ENCODE measurements at places on chromosomes 6 and 20. TPM values are rescaled to one million over a fixed set of nuclear protein-coding genes. Genes with fewer than 3 reads are reported as not detected.

- no peak for DNase-seq
- H3K4me3 ChIP-seq: no peak overlapping the region
Observed at GRCh38 chr6:30635834-30636233, 9.2 kb downstream of the ATAT1 start.

GRCh38 chr6:15287670-15288375, 42.0 kb downstream of the JARID2 start:
- DNase-seq: no peak
- H3K4me1 ChIP-seq: 0 out of 2 replicates have a peak, but pooled peaks cover 4% of the 10 kb centered on the region
- no peak overlapping the region for H3K4me3 ChIP-seq
- H3K27ac ChIP-seq: no peak overlapping the region

GRCh38 chr6:31834367-31835250, 7.1 kb downstream of the HSPA1B start:
- peak overlapping the region; percentile 93 for H3K4me3 ChIP-seq
- no peaks in the 10 kb centered on the region for H3K27me3 ChIP-seq
- peaks cover 38% of the 10 kb centered on the region for H3K36me3 ChIP-seq
- peak; percentile 94 for DNase-seq
- peak overlapping the region; percentile 98 for H3K27ac ChIP-seq

DNA sequence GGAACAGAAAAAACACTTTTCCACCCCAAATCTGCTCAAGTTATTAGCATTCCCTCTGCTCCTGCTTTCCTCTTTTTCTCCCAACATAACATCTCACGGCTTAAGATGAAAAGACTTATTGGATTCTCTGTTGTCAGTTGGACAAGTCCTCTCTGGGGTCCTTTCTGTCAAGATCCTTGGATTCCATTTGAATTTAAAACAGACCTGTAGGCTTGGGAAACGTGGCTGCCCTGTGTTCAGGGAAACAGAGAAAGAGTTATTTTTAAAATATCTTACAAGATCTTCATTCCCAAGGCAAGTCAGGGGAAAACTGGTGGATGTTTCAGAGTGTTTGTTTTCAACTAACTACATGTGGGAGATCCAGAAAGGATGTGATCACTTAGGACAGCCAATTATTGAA, 322.9 kb downstream of the SAMD5 start:
- no peak overlapping the region for H3K27ac ChIP-seq
- peaks cover 14% of the 10 kb centered on the region for H3K4me1 ChIP-seq
- no peaks in the 10 kb centered on the region for H3K27me3 ChIP-seq
- no peak for DNase-seq
- no peaks in the 10 kb centered on the region for H3K36me3 ChIP-seq

DNA sequence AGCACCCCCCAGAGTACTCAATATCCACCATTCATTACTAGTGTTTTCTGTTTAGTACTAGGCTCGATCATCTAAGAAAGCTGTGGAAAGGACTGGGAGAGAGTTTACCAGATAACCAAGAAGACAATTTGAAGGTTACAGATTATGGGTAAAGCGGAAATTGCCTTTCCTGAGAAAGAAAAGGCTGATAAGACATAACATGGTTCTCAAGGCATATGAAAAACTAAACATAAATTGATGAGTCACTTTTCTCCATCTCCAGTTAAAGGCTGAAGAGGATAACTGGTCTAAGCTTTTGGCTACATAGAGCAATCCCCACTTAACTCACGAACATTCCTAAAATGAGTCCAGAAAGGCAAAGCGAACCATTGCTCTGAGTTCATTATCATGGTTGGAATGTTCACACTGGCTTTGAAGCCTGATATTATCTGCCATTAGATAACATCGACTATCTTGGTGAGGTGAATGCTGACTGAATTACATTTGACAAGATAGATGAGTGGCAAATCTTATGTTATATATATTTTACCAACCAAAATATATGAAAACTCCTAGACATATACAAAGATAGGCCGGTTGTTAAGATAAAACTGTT, 65.8 kb downstream of the BTBD9 start:
- H3K27me3 ChIP-seq: no peaks in the 10 kb centered on the region
- H3K27ac ChIP-seq: no peak overlapping the region
- H3K36me3 ChIP-seq: no peaks in the 10 kb centered on the region
- no peaks in the 10 kb centered on the region for H3K4me1 ChIP-seq
- H3K4me3 ChIP-seq: no peak overlapping the region

GRCh38 chr6:122081921-122082320, 317.5 kb upstream of the HSF2 start:
- no peaks in the 10 kb centered on the region for H3K27me3 ChIP-seq
- no peak overlapping the region for H3K27ac ChIP-seq
- H3K4me1 ChIP-seq: no peaks in the 10 kb centered on the region
- no peak overlapping the region for H3K4me3 ChIP-seq

Gene PLAGL1
- total RNA-seq: 77.2 TPM

DNA sequence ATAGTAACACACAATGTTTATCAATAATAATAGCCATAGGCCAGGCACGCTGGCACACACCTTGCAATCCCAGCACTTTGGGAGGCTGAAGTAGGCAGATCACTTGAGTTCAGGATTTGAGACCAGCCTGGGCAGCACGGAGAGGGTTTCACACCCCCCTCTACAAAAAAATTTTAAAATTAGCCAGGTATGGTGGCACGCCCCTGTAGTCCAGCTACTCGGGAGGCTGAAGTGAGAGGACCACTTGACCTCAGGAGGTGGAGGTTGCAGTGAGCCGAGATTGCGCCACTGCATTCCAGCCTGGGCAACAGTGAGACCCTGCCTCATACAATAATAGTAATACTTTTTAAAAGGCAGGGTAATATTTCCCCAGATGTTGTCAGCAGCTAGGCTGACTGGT, 7.9 kb upstream of the MAPRE1 start:
- H3K4me3 ChIP-seq: no peak overlapping the region
- H3K27me3 ChIP-seq: no peaks in the 10 kb centered on the region
- no peaks in the 10 kb centered on the region for H3K36me3 ChIP-seq
- DNase-seq: no peak
- no peak overlapping the region for H3K27ac ChIP-seq
- H3K4me1 ChIP-seq: peaks cover 16% of the 10 kb centered on the region

DNA sequence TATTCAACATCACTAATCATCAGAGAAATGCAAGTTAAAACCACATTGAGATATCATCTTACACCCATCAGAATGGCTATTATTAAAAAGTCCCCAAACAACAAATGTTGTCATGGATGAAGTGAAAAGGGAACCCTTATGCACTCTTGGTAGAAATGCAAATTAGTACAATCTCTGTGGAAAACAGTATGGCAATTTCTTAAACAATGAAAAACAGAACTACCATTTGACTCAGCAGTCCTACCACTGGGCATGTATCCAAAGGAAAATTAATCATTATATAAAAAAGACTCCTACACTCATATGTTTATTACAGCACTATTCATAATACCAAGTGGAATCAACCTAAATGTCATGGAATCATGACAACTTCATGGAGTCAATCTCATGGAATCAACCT, 611.3 kb upstream of the GJE1 start:
- H3K27me3 ChIP-seq: no peaks in the 10 kb centered on the region
- DNase-seq: no peak
- no peak overlapping the region for H3K4me3 ChIP-seq
- no peaks in the 10 kb centered on the region for H3K36me3 ChIP-seq

Gene PROKR2
- not detected for total RNA-seq

Gene BFSP1
- total RNA-seq: not detected

DNA sequence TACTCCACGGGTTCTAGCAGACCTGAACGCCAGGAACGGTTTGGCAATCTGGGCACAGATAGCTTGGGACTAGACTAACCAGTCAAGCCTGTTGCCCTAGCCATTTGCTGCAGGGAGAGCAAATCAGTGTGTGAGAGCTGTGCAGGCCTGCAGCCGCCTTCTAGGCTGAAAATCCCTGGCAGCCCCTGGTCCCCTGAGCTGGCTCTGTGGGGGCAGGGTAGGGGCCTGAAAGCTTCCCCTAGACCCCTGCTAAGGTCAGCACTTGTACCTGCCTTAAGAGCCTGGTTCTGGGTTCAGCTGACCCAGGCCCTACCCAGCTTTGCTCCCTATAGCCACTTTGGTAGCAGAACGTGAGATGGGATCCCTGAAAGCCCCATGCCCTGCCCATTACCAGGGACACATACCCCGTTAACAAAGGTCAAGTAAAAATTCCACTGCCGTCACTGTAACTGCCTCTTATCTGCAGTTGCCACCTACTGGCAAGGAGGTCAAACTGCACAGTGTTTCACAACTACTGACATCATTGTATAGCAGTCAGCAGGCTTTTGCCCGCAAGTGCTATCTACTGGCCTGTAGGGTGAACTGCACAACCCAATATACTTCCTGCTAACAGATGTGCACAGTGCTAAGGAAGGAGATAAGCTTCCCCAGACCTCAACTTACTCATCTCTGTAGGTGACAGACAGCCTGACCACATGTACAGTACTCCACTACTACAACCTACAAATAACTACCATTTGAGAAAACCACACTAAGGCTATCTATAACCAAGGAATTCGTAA, 95.1 kb upstream of the OLIG3 start:
- peak; percentile 64 for DNase-seq
- H3K4me1 ChIP-seq: no peaks in the 10 kb centered on the region
- H3K27ac ChIP-seq: no peak overlapping the region
- H3K4me3 ChIP-seq: no peak overlapping the region
- no peaks in the 10 kb centered on the region for H3K27me3 ChIP-seq

DNA sequence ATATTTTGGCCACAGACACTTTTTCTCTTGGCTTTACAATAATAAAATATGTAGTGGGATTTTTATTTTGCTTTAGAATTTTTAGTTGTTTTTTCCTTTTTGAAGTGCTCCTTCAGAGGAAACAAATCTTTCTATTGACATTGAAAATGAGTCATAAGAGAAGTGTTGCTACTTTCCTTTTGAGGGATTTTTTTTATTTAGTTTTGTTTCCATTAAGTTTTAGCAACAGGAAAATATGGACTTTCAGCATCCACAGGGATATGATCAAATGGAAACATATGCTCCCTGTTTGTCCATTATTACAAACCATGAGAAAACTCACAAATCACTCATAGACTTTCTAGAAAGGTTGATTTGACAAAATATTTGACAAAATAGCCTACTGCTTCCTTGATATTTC, 65.3 kb upstream of the BMP2 start:
- DNase-seq: no peak
- no peaks in the 10 kb centered on the region for H3K36me3 ChIP-seq
- H3K4me1 ChIP-seq: peaks cover 14% of the 10 kb centered on the region
- H3K27ac ChIP-seq: no peak overlapping the region
- H3K4me3 ChIP-seq: no peak overlapping the region
- no peaks in the 10 kb centered on the region for H3K27me3 ChIP-seq

Gene MAP7
- 0.06 TPM for total RNA-seq

Gene PRSS35
- not detected for total RNA-seq

- no peak for DNase-seq
- H3K4me3 ChIP-seq: no peak overlapping the region
- peaks cover under 1% of the 10 kb centered on the region for H3K36me3 ChIP-seq
- H3K27ac ChIP-seq: no peak overlapping the region
Observed at GRCh38 chr20:62540504-62540903, 64.7 kb upstream of the GATA5 start.

DNA sequence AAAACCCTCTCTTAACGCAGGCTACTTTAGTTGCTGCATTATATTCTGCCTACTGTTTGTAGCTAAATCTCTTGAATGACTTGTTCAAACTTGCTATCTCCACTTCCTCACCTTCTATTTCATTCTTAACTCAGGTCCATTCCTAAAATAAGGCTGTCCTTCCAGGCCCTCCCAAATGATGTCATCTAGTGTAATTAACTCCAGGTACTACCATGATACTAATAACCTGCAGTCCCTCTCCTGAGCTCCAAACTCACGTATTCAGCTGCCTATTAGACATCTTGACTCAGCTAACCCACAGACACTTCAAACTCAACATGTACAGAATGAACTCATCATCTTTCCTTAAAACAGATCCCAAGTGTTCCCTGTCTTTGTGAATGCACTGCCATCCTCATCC, 10.5 kb upstream of the TOP1 start:
- no peaks in the 10 kb centered on the region for H3K36me3 ChIP-seq
- H3K4me1 ChIP-seq: no peaks in the 10 kb centered on the region
- DNase-seq: no peak
- no peaks in the 10 kb centered on the region for H3K27me3 ChIP-seq

Gene SLC22A1
- total RNA-seq: 0.49 TPM

DNA sequence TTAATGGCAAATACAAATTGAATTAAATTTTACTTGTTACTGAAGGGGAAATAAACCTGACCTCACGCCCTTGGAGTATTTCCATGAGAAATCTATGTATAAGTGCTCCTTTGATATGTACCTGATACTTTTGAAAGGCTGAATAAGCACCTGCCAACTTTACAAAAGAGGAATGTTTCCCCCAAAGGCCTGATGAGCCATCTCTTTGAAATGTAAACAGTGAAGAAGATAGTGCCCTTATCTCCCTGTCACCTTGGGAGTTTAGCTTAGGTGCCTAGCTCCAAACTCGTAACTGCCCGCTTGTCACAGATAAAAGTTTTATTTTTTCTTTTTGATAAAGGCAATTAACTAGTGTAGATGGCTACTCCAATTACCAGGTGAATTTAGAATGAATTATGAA, 1.1 kb upstream of the ZNF343 start:
- no peaks in the 10 kb centered on the region for H3K27me3 ChIP-seq
- H3K4me1 ChIP-seq: no peaks in the 10 kb centered on the region
- H3K36me3 ChIP-seq: no peaks in the 10 kb centered on the region
- no peak overlapping the region for H3K4me3 ChIP-seq
- DNase-seq: no peak

DNA sequence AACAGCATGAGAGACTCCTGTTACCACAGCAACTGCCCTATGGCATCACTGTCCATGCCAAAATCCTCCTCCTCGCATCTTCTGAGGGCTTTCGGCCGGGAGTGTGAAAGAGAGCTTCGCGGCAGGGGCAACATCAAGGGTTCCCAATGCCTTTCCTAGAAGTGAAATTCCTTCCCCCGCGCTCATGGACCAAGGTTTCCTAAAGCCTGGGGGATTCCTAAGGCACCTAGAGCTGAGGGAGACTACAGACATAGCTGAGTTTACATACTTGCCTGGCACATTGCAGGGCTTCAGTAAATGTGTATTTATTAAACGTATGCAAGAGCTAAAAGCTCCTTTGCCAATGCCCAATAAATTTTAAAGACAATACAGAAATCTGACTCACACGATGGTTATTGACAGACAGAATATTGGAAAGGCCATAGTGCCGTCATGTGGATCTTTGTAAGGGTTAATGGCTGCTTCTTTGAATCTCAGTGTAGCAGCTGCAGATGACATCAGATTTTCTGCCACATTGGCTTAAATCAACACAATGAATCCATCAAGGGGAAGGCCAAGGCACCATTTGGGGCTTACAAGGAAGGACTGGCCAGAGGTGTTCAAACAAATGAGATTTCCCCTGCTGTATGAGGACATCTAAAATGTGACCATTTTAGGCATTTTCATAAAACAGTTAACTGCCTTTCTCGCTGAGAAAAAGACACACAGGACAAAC, 281.2 kb upstream of the JARID2 start:
- peak overlapping the region; percentile 12 for H3K27ac ChIP-seq
- H3K4me3 ChIP-seq: no peak overlapping the region
- H3K36me3 ChIP-seq: no peaks in the 10 kb centered on the region
- peaks cover 5% of the 10 kb centered on the region for H3K4me1 ChIP-seq
- DNase-seq: peak; percentile 26

Gene MOG
- total RNA-seq: not detected

Gene SSTR4
- not detected for total RNA-seq

GRCh38 chr20:15610787-15611186, 962.5 kb downstream of the KIF16B start:
- H3K36me3 ChIP-seq: no peaks in the 10 kb centered on the region
- no peaks in the 10 kb centered on the region for H3K4me1 ChIP-seq
- no peak overlapping the region for H3K27ac ChIP-seq
- H3K4me3 ChIP-seq: no peak overlapping the region
- H3K27me3 ChIP-seq: no peaks in the 10 kb centered on the region

- H3K27me3 ChIP-seq: no peaks in the 10 kb centered on the region
- no peak overlapping the region for H3K27ac ChIP-seq
- H3K4me3 ChIP-seq: no peak overlapping the region
- no peaks in the 10 kb centered on the region for H3K4me1 ChIP-seq
- no peak for DNase-seq
Observed at GRCh38 chr6:90811596-90812226, 224.8 kb upstream of the MAP3K7 start.

Gene SIRPB1
- not detected for total RNA-seq

Data from SJCRH30 (cell line).